ENCODE measurements at places on chromosomes 5 and 9.

- no peak for DNase-seq
Measured at GRCh38 chr5:138956801-138957200, 81.7 kb upstream of the LRRTM2 start.

- no peak for DNase-seq
Measured at GRCh38 chr9:133059623-133060022, 2.2 kb upstream of the CEL start.

- no peak for DNase-seq
Measured at GRCh38 chr9:35415402-35416097, 74.4 kb upstream of the RUSC2 start.

- DNase-seq = no peak
Measured at GRCh38 chr9:2320632-2321031, 301.0 kb upstream of the VLDLR start.

DNA sequence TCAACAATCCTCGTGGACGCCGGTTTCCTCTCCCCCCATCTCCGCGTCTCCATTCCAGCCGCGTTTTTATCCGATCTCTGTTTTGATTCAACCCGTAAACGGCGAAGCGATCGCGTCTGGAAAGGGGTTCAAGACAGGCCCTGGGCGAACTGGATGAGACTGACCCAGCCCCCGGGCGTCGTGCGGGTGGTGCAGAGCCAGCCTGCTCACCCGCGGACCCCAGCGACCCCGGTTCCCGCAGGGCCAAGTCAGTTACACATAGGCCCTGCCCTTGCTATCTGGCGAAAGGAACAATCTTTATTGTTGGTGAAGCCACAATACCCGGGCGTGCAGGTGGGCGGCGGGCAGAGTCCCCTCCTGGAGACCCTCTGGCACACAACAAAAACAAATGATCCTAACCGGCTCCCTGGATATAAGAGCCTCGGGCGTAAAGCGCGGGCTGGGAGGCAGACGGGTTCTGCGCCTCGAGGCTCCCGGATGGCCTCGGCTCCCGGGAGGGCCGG is 1.8 kb downstream of the TLX3 start:
- DNase-seq = no peak

DNA sequence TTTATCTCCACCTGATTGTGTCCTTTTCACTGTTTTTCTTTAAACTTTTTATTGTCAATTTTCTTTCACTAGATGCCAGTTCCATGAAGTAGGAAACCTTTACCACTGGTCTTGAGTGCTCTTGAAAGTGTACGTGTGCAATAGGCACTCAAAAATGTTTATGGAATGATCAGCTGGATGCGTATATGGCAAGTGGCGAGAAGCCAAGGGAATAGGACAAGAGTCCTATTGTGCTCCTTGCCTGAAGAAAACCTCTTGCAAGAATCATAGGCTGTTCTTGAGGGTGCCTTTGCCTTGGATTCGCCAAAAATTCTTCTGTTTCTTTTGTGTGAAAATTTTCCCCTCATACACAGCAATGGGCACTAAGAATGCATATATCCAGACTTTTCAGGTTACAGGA is 97.7 kb downstream of the GHR start:
- DNase-seq = no peak

GRCh38 chr5:135012951-135013391 is 21.1 kb downstream of the PITX1 start:
- DNase-seq = no peak

- no peak for DNase-seq
Measured at GRCh38 chr5:96881511-96882115, 5.3 kb downstream of the ERAP2 start.
